ENCODE measurements at places on chromosomes 1 and 21.

GRCh38 chr1:38297842-38298241 lies 251.2 kb upstream of the POU3F1 start:
- no peak for DNase-seq

DNA sequence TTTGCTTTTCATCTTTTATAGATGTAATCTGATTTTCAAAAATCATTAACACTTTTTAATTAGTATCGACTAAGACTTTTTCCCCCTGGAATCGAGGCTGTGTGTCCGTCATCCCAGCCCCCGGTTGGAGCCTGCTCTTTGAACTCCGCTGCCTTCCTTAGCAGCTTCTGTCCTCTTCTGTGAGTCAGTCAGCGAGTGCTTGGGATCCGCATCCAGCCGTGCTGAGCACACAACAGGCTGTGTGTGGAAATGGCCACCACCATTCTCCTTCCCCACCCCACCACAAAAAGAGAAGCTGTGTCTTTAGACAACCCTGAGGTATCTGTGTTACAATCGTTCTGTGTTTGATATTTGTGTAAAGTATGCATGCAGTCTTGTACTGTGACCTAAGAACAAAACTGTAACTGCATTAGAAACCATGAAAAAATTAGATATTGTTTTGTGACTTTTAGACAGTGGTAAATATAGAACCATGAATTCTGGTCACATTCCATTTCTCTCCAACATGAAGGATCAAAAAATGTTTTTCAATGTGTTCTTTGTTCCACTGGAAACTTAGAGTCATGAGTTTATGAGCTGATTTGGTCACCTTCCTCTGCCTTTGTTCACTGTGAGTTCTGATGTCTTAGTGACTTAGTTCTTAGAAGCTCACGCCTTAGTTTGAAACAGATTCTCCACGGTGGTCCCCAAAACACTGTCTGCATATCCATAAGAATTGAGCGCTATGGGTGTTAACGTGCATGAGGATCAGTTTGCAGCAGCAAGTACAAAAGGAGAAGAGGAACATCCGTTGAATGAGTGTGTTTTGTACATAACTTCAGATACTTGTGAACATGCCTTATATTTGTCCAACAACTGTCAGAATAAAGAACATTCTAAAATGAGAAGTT lies 64.7 kb downstream of the VPS26C start:
- DNase-seq: no peak

- no peak for DNase-seq
Measured at GRCh38 chr21:44934276-44934675, 5.6 kb upstream of the SLX9 start.

DNA sequence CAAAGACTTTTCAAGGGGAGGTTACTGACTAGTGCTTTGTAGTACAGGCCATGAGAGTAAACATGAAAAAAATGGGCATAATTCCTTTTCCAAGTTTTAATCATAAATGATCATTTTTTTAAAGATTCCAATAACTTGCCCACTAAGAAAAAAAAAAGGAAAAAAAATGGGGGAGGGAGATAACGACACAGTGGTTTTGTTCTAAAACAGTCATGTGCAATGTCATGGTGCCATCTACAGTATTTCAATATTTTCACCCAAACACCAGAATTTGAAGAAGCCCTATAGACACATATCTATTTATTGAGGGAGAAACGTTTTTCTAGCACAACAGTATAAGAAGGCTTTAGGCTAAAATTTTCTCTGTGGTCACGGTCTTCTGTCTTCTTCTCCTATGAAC lies 250.2 kb downstream of the LTN1 start:
- no peak for DNase-seq

DNA sequence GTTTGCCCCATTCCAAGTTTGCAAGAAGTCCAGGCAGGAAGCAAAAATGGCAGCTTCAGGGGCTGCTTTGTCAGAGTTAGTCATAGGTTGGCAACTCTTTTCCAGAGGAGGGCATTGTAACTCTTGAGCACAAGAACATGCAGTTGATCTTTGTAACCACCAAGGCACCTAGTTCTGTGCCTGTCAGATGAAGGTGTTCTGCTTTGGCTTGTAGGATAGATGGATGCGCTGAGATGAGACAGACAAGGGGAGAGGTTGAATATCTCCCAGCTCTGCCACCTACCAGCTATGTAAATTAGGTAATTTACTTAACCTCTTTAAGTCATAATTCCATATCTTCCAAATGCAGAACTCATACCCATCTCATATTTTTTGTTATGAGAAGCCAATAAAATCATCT lies 89.3 kb downstream of the ZNF648 start:
- no peak for DNase-seq

GRCh38 chr21:45432575-45433255 lies 27.8 kb downstream of the COL18A1 start:
- DNase-seq: no peak

GRCh38 chr1:160251011-160251410 lies 11.3 kb downstream of the DCAF8 start:
- DNase-seq: no peak

DNA sequence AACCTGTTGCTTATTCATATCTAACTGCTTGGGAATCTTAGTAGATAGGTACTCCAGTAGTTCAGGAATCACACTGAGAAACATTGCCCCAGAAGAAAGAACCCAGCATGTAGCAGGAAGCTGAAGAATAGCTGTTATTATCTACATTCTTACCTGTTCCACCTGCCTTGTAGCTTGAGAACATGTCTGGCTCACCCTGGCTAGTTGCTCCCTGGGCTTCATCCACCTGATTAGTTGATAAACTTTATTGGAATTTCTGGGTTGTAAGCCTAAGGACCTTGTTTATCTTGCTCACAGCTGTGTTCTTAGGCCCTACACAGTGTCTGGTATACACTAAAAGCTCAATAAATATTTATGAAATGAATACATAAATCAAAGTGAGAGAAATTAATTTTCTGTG lies 106.3 kb upstream of the DMRTA2 start:
- DNase-seq: no peak

DNA sequence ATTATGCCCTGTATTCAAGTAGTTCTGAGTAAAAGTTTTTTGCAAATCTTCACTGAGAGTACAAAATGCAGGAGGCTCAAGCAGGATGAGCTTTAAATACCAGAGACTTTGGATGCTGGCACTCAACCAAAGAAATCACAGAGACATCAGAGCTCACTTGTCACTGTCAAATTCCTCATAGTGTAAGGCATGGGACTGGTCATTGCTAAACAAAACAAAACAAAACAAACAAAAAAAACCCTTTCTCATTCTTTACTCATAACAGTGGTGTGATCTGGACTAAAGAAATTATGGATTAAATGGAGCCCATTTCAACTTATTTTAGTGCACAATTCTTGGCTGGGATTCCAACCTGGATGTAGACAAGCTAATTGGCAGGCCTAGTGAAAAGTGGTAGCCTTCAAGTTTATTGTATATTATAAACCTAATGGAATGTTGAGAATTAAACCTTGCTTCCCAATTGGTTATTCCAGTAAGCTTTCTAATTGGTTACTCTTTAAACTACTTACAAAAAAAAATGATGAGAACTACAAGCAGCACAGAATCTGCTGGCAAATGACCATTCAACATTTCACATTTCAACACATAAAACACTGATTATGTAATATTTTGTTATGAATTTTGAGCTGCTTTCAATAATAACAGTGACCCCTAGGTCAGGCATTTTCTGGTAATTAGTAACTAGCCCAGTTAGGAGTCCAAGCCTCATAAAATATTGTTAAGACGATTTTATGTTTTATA lies 30.6 kb upstream of the NEK7 start:
- DNase-seq: peak; percentile 11

DNA sequence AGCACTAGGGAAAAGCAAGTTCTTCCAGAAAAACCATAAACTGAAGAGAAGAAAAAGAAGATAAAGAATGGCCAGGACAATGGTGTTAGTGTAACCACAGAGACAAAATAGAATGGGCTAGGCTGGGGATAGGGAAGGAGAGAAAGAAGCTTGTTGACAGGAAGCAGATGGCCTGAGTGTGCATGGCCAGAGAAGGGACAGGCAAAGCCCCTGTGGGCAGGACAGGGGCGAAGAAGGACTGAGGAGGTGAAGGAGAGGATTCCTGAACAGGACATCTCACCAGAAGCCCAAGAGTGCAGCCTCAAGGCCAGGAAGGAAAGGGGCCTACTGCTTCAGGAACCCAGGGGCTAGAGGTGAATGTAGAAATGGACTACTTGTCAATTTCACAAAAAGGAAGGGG lies 29.3 kb downstream of the IQGAP3 start:
- DNase-seq: no peak

DNA sequence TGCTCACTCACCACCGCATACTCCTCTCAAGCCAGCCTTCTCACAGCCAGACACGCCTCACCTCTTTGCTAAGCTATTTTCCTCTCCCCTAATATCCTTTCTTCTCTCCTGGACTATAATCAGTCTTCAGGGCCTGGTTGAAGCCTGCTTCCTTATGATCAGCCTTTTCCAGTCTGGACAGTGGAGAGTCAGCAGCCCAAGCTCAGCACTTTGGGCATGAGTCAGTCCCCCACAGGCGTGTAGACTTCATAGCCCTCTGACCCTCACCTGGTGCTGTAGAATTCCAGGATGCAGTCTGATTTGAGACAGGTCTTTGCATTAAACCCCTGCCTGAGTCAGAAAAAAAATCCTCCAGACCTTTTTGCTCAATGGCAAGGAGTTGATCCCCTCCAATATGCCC lies 2.5 kb downstream of the HPCAL4 start:
- DNase-seq: no peak

DNA sequence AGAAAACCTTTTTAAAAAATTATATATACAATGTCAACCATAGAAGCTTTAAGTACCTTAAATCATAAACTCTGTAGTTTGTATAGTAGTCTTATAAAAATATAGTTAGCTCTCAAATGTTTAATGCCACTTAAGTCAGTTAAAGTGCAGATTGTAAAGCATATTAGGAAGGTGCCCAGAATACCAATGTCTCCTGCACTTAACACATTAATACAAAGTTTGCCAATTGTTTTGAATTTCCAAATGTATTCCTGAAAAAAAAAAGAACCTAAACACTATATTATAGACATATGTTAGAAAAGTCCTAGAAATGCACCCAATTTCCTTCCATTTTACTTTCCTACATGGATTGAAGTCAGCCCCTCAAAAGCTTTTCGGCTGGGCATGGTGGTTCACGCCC lies 12.1 kb downstream of the F3 start:
- no peak for DNase-seq

- no peak for DNase-seq
Measured at GRCh38 chr1:227298512-227299240, 19.6 kb downstream of the CDC42BPA start.

DNA sequence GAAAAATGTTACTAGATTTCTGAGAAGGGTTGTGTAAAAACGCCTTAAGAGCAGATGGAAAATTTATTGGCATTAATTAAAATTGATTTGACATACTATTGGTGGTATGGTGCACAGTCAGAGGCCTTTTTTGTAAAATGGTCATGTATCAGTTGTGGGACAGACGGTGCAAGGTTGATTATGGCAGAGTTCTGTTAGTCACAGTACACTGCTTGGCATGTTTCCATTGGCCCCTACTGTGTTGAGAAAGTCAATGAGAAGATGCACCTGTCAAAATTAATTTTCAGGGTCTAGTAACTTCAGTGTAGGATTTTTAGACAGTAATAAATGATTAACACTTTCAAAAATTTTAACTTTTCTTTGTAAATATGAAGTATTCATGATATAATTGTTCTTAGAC lies 4.4 kb downstream of the B3GALT2 start:
- no peak for DNase-seq

- no peak for DNase-seq
Measured at GRCh38 chr1:24918995-24919605, 11.0 kb downstream of the RUNX3 start.

- DNase-seq: no peak
Measured at GRCh38 chr21:38989379-38989744, 183.6 kb downstream of the ETS2 start.

Data from HuH-7.5 (cell line).